ENCODE measurements at places on chromosomes 12 and 14. TPM values are rescaled to one million over a fixed set of nuclear protein-coding genes. Genes with fewer than 3 reads are reported as not detected.

Gene IRAK3
- total RNA-seq = 77.2 TPM

GRCh38 chr14:89078021-89078795 is 253.8 kb downstream of the TTC8 start:
- DNase-seq = peak; percentile 40

Gene TTC9
- 7.5 TPM for total RNA-seq

DNA sequence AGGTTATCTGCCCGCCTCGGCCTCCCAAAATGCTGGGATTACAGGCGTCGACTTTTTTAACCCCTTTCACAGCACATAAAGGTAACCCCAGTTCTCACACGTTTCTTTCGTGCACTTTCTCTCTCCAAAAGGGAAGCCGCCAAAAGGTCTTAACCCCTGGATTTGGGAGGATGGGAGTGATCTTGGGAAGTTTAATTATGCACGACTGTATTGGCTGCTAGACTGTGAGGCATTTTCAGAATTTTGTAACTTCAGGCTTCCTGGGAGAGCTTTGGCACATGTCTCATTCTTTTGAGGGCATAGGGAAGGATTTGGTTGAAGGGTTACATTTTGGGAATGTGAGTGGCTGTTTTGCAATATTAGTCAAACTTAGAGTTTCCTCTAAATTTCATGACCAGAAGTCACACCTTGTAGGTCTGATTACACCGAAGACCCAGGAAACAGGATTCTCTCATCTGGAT is 1.4 kb upstream of the SMARCC2 start:
- peak; percentile 16 for DNase-seq

- no peak for DNase-seq
Measured at GRCh38 chr12:107597695-107598410, 87.7 kb upstream of the PWP1 start.

GRCh38 chr14:70643967-70644366 is 2.3 kb downstream of the TTC9 start:
- DNase-seq = no peak

Gene SMOC1
- total RNA-seq = 1.5 TPM

DNA sequence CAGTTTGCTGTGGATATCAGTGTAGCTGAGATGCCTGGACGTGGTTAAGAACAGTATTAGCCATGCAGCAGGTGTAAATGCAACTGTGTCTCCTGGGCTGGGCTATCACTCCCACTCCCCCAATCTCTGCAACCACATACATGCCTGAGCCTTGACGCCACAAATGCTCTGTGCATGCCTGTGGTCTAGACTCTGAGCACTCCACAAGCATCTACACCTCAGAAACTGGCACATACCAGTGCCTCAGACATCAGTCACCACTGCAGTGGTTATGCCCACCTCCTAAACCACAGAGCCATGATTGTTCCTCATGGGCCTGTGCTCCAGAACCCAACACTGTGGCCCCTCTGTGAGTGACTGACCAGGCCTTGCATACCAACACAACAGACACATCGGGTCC is 226.8 kb upstream of the ALG10 start:
- DNase-seq = no peak

GRCh38 chr14:54189333-54189732 is 207.5 kb upstream of the CDKN3 start:
- DNase-seq = peak; percentile 65

GRCh38 chr14:64234877-64235651 is 59.1 kb downstream of the ESR2 start:
- no peak for DNase-seq

DNA sequence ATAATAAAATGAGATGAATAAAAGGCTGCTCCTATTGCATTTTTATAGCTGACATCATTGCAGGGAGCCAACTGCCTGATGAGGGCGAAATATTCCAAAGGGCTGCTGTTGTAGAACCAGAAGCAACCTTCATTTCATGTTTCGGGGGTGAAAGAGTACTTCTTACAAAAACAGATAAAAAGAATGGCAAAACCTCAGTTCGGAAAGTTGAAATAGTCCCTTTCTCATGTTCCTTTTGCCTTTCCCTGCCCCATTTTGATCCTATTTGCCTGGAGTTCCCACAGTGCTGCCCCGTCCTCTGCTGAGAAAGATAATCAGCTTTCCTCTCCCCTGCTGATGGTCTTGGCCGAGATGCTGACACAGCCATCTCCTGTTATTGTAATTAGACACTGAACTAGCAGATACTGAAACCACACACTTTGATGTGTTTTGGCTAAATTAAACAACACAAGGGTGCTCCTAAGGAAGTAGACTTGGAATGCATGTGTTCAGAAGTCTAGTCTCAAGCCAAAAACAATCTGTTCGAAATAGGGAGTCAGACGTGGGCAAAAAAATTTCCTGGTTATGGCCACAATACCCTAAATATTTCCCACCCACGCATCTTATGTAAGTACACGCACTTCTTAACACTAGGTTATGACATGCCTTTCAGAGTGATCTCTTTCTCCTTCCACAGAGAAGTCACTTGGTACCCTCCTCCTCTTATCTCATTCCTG is 117.2 kb downstream of the PPM1H start:
- peak; percentile 59 for DNase-seq

- peak; percentile 80 for DNase-seq
Measured at GRCh38 chr14:36524874-36525745, 5.1 kb upstream of the NKX2-1 start.

GRCh38 chr12:27807063-27807703 is 27.1 kb upstream of the MANSC4 start:
- DNase-seq = no peak

DNA sequence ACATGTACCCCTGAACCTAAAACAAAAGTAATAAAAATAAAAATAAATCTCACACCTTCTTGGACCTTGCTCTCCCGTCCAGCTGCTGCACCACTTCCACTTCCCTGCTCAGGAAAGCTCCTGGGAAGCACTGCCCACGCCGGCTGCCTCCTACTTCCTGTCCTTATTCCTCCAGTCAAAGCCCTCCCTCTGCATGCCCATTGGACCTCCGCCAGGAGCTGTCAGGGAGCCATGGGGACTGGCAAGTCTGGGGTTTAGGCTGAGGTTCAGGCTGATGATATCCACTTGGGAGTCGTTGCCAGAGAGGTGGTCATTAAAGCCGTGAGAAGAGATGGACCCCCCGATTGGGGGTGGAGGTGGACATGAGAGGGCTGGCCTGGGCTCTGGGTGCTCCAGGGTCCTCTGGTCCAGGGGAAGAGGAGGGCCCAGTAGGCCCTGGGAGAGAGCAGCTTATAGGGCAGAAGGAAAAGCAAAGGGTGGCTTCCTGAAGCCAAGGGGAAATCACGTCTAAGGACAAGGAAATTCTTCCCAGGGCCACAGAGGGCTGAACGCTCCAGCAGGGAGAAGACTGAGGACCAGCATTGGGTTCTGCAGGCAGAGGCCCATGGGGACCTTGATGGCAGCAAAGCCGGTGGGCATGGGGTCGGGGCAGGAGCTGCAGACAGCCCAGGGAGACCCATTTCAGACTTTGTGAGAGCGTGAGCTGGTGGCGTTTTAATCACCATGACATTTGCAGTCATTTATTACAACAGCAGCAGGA is 78.7 kb downstream of the FZD10 start:
- DNase-seq = no peak

Gene MLH3
- 21.7 TPM for total RNA-seq

- peak; percentile 59 for DNase-seq
Measured at GRCh38 chr14:37583358-37584210, 11.5 kb downstream of the FOXA1 start.

DNA sequence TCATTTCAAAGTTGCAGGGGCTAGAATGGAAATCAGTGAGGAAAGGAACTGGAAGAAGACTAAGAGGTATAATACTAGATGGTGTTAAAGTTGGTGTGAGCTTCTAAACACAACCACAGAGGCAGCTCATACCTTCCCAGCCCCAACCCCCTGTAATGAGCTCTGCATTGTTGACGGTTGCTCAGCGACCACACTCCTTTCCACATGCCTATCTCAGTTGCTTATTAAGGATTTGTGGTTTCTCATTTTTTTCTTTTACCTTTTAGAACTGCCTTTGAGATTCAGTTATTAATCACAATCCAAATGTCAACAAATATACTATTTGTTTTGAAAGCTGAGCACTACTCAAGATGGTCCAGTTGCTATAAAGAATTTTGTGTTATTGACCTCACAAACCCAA is 62.1 kb upstream of the KIF21A start:
- no peak for DNase-seq

DNA sequence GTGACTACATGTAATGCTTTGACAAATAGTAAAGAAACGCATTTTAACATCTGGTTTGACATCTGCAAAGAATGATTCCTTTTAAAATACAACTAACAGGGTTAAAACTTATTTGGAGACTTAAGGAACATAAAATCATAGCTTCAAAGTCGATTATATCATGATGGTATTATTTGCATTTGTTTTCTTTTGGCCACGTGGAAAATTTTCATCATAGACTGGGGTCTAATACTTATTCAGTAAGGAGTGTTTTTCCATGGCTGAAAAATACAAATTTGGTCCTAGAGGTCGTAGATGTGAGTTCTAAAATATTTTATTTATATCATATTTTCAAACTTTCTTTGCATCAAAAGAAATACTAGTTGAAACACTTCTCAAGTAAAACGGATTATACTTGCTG is 31.5 kb upstream of the LMNTD1 start:
- no peak for DNase-seq

Gene MYF6
- not detected for total RNA-seq

- no peak for DNase-seq
Measured at GRCh38 chr12:108772247-108772646, 40.9 kb upstream of the CORO1C start.

DNA sequence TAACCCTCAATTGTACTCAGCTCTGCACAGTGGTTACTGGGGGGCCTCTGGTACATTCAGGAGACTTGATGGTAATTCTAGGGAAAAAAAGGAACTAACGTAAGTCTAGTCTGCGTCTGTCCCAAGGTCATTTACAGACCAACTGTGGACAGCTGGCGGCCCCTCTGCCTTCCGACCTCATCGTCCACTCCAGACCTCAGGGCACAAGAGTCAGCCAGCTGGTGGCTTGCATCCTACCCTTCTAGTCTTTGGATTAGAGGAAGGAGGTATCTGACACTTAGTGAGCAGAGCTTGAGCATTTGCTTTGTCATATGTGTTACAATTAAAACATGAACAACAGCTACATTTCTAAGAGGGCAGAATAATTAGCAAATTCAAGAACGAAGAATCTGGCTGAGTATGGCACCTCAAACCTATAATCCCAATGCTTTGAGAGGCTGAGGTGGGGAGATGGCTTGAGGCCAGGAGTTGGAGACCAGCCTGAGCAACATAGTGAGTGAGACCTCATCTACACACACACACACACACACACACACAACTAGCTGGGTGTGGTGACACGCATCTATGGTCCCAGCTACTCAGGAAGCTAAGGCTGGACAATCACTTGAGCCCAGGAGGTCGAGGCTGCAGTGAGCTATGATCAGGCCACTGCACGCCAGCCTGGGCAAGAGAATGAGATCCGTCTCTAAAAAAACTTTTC is 36.5 kb downstream of the SSH1 start:
- peak; percentile 13 for DNase-seq

Gene KRT1
- total RNA-seq = 0.09 TPM

DNA sequence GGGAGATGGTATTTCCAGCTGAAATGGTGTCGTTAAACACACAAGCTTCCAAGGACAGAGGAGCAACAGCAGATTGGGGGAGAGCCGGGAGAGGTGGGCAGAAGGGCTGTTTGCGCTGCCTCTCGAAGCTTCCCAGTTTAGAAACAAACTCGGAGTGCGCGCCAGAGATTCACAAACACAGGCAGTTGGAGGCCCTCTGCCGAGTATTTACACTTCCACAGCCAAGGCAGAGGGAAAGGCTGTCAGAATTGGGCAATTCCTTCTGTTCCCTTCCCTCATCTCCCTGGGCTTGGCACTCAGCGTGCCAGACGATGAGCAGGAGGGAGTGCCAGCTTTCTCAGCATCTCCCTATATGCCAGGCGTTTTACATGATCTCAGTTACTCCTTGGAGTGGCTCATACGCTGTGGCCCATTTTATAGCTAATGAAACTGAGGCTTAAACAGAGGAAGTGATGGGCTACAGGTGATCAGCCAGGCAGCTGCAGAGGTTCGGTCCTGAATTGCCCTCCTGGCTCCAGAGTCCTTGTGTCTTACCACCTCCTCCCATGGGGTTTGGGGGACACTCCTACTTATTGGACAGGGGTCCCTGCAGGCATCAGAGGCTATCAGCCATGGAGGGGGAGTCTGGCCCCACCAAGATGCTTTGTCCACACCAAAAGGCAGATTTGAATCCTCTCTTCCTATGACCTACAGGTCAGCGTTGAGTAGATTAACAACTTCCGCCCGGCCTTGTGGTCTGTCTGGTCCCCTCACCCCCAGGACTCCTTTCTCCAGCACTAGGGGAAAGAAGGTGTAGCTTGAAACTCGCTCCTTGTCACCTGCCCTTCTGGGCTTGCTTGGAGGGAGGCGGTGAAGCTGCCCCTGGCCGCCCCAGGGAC is 3.1 kb downstream of the FAM222A start:
- DNase-seq = peak; percentile 83

Gene TPCN1
- total RNA-seq = 32.0 TPM

Gene FAM181A
- total RNA-seq = 4.0 TPM

Gene MAP3K9
- 14.0 TPM for total RNA-seq

DNA sequence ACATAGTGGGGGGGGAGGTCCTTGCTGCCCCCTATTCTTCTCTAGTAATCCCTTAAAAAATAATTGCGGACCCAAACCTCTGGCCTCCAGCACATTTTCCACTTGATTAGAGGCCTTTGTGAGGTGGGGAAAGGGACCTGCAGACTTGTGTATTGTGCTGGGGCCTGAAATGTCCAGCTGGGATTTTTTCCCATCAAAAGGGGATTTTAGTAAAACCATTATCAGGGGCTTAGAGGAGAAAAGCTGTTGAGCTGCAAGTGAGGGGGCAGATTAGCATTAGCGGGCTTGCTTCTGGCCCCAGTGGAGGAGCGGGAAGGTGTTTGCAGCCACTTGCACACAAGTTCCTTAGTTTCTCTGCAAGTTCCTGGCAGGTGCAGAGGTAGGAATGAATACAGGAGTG is 13.9 kb downstream of the FBXL14 start:
- DNase-seq = no peak

Gene PAPLN
- 11.1 TPM for total RNA-seq

Gene ADAMTS20
- not detected for total RNA-seq

GRCh38 chr14:61925043-61925442 is 162.8 kb downstream of the SNAPC1 start:
- DNase-seq = peak; percentile 37

DNA sequence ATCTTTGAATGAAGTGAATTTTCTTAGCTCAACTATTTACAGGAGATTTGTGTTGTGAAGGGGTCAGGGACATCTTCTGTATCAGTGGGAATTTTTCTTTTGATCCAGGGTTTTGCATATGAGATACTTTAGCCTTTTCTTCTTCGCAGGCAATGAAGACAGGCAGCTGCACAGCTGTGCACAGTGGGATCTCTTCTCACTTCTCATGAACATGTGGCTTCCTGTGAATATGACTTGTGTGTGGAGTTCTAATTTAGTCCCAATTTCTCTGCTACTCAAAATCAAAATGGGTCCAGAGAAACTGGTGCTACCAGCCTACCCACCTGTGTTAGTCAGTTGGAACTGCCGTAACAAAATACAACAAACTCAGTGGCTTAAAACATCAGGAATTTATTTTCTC is 37.8 kb downstream of the ARF6 start:
- DNase-seq = no peak
